ENCODE measurements at places on chromosomes 5 and 9.

DNA sequence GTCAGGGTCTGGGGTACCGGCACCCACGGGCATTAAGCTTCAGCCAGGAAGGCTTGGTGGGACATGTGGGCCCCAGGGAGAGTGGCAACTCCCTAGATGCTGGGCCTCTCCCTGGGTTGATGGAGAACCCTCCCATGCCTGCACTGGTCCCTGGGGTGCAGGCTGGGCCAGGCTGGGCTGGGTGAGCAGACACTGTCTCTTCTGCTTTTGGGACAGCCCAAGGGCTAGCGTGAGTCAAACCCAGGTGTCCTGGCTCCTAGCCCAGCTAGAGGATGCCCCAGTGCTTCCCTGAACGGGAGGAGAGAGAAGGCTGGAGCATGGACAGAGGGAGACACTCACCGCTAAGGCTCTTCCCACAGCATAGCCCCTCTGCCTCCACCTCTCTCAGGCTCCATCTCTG is 5.7 kb upstream of the AQP7 start:
- DNase-seq, result no peak

GRCh38 chr5:6907320-6907918 is 194.2 kb downstream of the TENT4A start:
- DNase-seq, result no peak

- DNase-seq, result peak; percentile 88
Observed at GRCh38 chr5:172716796-172717313, 54.1 kb downstream of the DUSP1 start.

GRCh38 chr9:21802418-21803000 is at the start of gene MTAP:
MTAP (plus strand) TSS chr9:21802636; CDS start chr9:21802749, 113 bp downstream.
- peak; percentile 97 for DNase-seq

- no peak for DNase-seq
Observed at GRCh38 chr5:149979896-149980295, 19.3 kb downstream of the SLC26A2 start.

- no peak for DNase-seq
Observed at GRCh38 chr5:6194261-6194875, 184.0 kb downstream of the MED10 start.

DNA sequence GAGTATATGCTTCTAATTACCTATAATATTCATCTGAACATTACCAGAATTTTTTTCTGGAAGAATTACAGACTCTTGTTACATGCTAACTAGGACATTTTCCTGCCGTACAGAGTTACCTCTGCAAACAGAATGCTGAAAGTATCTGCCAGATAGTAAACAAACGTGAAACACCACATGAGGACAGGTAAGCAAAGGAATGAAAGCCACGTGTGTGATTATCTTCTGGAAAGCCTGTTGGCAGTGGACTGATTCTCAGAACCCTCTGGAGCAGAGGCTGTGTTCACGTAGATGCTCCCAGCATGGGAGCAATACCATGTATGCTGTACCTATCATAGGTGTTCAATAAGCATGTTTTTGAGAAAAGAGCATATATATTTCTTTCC is 472.6 kb downstream of the ENC1 start:
- DNase-seq, result no peak

DNA sequence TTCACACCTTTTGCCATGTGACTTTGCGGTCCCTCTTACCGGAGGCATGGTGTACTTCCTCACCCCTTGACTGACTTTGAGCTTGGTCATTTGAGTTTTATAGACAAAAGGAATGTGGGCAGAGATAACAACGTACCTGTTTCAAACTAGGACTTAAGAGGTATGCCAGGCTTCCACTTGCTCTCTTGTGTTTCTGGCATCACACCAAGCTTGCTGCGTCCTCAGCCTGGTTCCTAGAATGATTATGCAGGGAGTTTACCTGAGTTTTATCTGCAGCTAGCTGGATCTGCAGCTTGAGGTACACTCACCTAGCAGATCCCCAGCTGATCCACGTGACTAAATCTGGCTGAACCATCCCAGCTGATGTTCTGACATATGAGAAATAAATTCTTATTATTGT is 66.2 kb downstream of the PLK2 start:
- no peak for DNase-seq

DNA sequence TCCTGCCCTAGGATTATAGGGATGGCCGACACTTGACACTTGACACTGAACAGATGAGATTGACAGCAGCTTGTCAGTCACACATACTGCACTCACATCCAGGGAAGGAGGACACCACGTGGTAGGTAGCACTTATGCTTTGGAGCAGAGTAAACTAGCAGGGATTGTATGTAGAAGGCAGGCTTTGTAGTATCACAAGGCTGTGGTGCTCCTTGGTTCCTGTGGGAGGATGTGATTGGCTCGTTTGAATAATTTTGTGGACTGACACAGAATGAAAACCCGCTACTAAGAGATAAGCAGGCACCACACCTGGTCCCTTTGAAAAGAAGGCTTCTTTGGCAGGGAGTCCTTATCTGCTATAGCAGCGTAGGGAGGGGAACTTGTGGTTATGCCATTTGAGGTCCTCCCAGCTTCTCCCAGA is 63.6 kb upstream of the IL12B start:
- DNase-seq, result peak; percentile 61

DNA sequence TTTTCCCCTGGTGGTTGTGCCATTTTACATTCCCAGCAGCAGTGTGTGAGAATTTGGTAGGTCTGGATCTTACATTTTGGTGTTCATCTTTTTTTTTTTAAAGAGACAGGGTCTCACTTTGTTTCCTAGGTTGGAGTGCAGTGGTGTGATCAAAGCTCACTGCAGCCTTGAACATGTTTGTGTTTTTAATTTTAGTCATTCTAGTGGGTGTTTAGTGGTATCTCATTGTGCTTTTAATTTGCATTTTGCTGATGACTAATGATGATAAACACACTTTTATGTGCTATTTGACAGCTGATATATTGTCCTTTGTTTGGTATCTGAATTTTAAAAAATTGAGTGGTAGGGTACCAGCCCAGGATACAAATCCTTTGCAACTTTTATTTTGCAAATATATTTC is 53.4 kb upstream of the POMT1 start:
- no peak for DNase-seq

- no peak for DNase-seq
Observed at GRCh38 chr9:83027153-83027891, 35.6 kb downstream of the RASEF start.

GRCh38 chr5:132003170-132003744 is 8.2 kb downstream of the ACSL6 start:
- DNase-seq, result peak; percentile 88

DNA sequence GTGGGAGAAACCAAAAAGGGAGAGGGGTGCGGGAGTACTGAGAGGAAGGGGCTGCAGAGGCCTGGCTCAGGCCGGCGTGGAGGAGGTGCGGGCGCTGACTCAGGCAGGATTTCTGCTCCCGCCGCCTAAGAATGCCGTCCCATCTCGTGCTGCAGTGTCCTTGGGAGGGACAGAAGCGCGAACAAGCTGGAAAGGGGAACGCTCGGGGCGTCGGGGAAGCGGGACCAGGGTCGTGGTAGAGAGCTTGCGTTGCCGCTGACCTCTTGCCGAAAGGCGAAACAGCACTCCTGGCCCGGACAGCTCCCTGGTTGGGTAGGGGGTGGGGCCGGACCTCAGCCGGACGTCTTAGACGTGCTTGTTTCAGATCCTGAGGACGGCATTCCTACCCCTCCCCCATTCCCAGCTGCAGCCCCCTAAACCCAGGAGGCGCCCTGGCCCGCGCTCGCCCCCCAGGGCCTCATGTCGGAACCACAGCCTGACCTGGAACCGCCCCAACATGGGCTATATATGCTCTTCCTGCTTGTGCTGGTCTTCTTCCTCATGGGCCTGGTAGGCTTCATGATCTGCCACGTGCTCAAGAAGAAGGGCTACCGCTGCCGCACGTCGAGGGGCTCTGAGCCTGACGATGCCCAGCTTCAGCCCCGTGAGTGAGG is 1.1 kb downstream of the RELL2 start:
- peak; percentile 92 for DNase-seq

DNA sequence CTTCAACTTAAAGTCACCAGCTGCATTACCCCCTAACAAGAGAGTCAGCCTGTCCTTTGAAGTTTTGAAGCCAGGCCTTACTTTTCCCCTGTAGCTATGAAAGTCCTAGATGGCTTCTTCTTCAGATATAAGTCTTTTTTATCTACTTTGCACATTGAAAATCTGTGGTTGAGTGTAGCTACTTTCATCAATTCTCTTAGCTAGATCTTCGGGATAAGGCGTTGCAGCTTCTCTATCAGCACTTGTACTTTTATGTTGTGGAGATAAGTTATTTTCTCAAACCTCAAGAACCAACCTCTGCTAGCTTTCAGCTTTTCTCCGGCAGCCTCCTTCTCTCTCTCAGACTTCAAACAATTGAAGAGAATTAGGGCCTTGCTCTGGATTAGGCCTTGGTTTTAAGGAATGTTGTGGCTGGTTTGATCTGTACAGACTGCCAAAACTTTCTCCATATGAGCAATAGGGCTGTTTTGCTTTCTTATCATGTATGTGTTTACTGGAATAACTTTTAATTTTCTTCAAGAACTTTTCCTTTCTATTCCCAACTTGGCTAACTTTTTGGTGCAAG is 21.6 kb downstream of the CATSPER3 start:
- DNase-seq, result no peak

DNA sequence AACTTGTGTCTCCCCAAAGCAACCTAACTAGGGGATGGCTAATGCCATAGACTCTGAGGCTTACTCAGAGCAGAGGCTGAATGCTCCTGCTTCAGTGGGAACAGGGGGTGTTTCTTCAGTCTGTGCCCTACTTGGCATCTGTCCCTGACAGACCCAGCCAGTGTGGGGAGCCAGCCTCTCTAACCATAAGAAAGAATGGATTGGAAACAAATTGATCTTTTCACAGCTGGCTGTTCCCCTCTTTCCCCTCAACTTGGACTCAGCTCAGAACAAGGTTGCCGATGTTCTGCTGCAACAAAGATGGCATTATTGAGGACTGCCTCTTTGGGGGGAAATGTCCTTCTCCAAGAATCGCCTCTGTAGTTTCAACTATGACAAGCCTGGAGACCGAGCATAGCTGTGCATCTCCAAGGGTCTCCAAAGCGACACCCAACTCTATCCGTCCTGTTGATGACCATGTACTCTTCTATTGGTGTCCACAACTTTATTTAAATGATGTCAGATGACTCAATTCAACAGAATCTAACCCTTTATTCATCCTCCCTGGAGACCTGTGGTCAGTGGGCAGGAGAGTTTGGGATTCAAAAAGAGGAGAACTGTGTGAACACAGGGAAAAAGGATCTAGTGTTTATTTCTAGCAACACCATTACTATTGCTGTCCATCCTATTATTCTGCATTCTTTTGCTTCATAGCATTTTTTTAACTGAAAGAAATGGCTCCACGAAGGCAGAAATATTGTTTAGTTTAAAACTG is 24.7 kb upstream of the TNC start:
- no peak for DNase-seq

- no peak for DNase-seq
Observed at GRCh38 chr9:97845130-97845529, 7.9 kb upstream of the FOXE1 start.

- DNase-seq, result no peak
Observed at GRCh38 chr5:81898403-81898802, 73.4 kb upstream of the ATG10 start.

DNA sequence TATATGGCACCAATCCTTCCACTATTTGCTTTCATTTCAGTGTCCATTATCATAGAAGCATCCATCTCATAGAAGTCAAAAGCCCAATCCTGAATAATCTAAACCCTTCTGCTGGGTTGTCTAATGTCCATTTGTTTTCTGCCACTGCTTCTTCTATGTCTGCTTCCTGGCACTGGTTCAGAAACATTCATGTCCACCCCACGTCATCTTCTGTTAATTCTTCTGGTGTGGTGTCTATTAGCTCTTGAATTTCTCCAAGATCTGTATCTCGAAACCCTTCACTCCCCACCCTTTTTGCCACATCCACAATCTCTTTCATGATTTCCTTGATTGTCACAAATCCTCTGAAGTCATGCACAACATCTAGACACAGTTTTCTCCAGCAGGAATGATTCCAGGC is 23.2 kb upstream of the GOLGA1 start:
- no peak for DNase-seq

DNA sequence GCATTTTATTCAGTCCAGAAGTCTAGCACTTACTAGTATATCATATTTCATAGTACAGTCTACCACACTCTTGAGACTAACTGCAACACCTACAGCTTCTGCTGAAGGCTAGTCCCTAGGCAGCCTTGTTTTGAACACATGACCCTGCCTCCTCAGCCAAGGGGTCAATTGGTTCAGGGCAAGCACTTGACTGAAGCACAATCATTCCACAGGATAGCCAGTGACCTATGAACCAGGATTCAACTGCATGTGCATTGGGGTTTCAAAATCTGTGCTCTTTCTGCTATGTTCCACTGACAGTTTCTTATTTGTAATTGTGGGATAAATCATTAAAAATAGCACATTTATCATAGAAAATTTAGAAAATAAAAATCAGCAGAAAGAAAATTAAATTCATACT is 186.8 kb downstream of the TMEM161B start:
- no peak for DNase-seq

GRCh38 chr5:23742701-23743100 is 235.3 kb downstream of the PRDM9 start:
- DNase-seq, result no peak

DNA sequence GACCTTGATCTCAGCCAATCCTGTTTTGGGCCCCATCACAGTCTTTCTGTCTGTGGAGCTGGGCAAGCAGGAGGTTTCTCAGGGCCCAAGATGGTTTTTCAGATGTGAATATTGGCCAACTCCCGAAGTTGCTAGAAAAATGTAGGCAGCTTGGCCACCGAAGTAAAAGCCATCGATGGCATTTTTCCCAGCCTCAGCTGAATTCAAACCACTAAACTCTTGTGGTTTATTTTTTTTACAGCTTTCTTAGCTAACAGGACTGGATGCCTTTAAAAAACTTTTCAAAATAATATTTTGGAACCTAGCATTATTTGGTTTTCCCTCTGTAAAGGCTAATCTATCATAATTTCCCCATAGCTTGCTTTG is 102.5 kb upstream of the ERCC6L2 start:
- DNase-seq, result no peak

- no peak for DNase-seq
Observed at GRCh38 chr5:40165789-40166728, 513.7 kb upstream of the PTGER4 start.

DNA sequence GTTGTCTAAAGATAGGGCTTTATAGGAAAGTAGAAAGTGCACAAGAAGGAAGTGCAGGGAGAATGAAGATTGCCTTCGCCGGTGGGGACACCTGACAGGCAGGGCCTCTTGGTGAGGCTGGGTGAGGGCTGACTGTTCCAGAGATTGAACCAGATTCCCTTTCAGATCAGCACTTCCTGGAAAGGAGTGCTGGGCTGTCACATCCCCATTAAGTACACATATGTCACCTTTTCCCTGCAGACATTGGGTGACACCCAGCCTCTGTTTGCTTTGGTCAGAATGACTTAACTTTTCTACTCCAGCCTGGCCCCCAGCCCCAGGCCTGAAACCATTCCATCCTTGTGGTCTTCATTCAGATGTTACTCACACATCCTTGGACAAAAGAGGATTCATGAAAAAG is 7.4 kb upstream of the SHROOM1 start:
- DNase-seq, result no peak

DNA sequence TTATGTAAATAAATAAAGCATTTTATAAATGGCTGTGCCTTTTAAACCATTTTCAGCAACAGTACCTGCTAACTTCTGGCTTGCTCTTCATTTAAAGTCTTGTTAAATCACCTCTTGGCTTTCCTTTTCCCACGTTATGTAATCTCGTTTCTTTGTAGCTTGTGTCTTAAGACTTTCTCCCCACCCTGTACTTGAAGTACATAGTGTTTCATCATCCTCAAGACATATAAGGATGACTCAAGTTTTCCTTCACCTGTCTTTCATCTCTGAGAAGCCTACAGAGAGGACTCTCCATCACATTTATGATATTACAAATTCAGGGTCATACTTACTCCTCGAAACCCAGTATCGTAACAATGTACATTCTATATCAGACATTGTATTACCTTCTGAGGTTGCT is 33.9 kb downstream of the PRELID2 start:
- no peak for DNase-seq

Data from islet precursor cell (in vitro differentiated cells).